Neural crest cell (in vitro differentiated cells): ENCODE measurements at places on chromosomes 12 and 14.

GRCh38 chr12:30679241-30679640 is 16.4 kb downstream of the IPO8 start:
- no peak for DNase-seq

DNA sequence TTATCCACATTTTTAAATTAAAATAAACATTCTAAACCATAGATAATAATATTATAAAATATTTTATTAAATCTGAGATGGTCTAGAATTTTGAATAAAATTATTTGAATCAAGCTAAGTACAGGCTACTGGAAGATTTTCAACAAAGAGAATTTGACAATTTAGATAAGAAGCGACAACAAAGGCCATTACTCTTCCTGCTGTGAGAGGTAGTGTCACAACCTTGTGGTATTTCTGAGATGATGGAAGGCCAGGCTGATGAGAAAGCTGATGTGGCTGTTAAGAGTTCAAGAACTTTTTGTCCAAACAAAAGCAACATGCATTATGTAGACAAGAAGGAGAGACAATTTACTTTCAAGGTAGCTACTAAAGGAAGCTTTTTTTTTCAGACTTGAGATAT is 43.7 kb upstream of the CNTN1 start:
- no peak for DNase-seq

GRCh38 chr14:32678088-32678487 is 260.6 kb upstream of the NPAS3 start:
- no peak for DNase-seq

DNA sequence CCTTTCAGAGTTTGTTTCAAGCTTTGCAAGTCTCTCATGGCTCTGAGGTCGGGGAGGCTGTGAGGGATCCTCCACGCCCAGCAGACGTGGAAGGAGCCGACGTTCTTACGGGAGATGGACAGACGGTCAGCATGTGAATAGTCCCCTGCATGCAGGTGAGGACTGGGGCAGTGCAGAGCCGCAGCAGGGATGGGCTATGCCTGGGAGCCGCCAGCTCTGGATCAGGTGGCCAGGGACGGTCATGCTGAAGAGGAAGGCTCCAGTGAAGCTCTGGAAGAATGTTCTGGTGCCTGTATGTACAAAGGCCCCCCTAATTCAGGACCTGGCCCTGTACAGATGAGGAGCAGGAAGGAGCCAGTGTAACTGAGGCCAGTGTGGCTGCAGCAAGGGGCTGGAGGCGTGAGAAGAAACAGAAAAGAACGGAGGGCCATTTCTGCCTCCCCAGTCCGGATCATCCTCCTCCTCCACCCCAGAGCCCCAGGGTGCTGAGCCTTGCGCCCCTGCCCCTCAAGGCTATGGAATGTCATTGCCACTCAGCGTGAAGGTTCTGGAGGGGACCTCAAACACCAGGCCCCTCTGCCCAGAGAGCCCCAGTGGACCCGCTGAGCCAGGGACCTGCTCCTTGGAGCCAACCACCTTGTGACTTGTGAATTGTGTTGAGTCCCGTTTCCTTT is 96.8 kb upstream of the DIO3 start:
- no peak for DNase-seq

GRCh38 chr14:73465823-73466532 is 7.6 kb upstream of the NUMB start:
- DNase-seq = no peak

- no peak for DNase-seq
Observed at GRCh38 chr12:18905134-18905533, 167.2 kb downstream of the CAPZA3 start.

DNA sequence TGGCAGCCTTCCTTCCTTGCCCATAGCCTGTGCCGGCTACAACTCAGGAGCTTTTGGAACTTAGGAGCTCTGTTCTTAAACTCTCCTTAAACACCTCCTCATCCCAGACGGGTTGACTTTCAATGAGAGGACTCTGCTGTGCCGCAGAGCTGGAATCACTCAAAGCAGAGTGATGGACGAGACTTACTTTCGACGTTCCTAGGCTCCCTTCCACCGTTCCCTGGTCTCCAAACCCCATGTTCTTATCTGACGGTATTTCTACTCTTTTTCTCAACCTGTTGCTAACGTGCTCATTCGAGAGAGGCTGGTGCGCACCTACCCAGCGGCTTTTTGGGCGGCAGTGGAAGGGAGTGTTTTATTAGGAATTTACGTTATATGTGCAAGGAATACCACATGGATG is 232.7 kb downstream of the CACNA1C start:
- no peak for DNase-seq

GRCh38 chr12:132012919-132013568 is 63.3 kb downstream of the EP400 start:
- no peak for DNase-seq

- no peak for DNase-seq
Observed at GRCh38 chr14:105864651-105865265, 338.4 kb downstream of the TMEM121 start.

DNA sequence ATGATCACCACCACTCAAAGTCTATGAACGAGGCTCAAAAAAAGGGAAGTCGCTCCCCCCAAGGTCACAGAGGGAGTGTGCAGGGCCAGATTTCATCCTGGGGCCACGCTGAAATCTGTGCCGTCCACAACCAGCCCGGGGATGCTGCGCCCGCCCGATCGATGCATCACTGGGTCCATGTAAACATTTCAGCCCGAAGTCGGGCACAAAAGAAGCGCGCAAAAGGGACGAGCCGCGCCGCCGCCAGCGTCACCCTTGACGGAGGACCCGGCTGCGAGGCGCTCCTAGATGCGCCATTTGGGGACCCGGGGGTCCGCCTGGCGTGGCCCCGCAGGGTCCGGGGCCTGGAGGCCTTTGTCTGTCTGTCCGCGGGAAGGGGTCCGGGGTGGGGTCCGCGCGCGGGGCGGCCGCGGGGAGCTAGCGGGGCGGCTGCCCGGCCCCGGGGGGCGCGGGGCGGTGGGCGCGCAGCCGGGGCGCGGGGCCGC is 503 bp downstream of the FBXO21 start:
- DNase-seq = peak; percentile 19

GRCh38 chr12:109304485-109304884 is 4.6 kb downstream of the FOXN4 start:
- DNase-seq = no peak

GRCh38 chr12:3571724-3572123 is 80.7 kb downstream of the PRMT8 start:
- DNase-seq = no peak

DNA sequence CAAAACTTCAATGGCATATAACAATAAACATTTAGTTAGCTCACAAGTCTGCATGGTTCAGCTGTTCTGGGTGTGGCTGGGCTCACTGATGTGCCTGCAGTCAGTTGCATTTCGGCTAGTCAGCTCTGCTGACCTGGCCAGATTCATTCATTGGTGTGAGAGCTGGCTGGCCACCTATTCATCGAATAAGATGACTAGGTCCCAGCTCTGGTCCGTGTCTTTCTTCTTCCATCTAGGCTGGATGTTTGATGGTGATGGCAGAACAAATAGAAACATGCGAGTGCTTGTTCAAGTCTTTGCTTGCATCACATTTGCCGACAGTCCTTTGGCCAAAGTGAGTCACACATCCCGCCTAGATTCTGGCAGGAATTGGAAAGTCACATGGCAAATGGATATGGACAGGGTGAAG is 203.3 kb upstream of the CRY1 start:
- no peak for DNase-seq

- no peak for DNase-seq
Observed at GRCh38 chr14:75539162-75539560, 16.9 kb downstream of the BATF start.

GRCh38 chr14:74647678-74648461 is 35.8 kb upstream of the LTBP2 start:
- no peak for DNase-seq

DNA sequence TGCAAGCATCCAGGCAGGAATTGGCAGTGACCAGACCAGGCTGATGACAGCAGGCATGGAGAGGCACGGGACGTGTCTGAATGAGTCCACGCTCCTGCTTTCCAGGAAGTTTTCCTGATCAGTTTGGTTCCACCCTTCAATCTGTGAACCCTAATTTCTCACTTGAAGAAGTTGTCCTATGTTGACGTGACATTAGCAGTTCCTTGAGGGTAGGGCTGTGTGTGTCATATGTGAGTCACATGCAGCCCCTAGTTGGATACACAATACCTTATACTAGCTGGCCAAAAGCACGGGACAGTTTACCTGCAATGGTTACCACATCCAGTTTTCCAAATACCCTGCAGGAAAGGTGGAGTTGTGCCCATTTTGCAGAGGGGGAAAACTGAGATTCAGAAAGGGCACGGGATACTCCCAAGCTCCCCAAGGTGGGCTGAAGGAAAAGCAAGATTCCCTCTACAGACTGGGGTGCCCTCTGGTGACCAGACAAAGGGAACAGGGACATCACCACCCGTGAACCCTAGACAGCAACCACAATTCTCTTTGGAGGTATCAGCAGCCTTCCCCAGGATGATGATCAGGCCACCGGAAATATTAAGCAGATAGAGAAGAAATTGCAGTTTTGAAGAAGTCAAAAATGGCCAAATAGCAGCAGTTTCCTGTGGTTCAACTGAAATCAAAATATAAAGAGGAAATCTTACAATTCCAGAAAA is 194.5 kb downstream of the PHETA1 start:
- no peak for DNase-seq

- DNase-seq = no peak
Observed at GRCh38 chr12:123696207-123696606, 15.9 kb upstream of the ATP6V0A2 start.

- no peak for DNase-seq
Observed at GRCh38 chr14:24706351-24706750, 72.4 kb upstream of the GZMB start.
